ENCODE measurements at places on chromosomes 6 and 20.

DNA sequence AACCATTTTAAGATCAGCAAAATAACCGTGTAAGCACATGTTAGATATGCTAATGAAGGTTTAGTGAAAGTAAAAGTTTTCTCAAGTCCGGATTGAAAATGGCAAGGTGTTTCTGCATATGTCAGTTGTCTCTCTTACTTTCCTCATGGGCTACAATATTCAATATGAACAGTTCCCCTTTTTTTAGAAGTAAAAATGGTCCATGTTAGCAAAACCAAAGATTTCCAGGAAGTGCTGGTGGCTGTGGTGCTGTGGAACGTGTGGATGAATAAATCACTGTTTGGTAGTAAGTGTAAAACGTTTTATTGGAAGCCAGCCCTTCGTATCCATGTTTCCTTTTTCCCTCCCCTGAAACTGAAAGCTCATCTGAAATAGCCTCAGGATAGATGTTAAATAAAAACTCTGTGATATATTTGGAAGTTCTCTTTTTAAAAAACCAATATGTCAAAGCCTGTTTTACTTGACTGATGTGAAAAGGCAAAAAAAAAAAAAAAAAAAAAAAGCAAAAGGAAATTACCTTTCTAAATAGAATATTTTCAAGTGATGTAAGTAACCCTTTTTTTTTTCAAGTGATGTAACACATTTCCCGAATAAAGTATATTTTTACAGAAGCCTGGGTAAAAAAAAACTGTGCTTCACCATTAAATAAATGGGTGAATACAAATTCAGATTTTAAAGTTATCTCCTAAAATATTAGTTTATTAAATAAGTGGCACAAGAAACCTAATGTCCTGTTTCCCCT is 41.9 kb downstream of the PLEKHG1 start:
- no peak for DNase-seq

GRCh38 chr6:8219352-8219943 is 117.1 kb upstream of the EEF1E1 start:
- no peak for DNase-seq

GRCh38 chr20:51772236-51772635 is 4.0 kb upstream of the ATP9A start:
- no peak for DNase-seq

DNA sequence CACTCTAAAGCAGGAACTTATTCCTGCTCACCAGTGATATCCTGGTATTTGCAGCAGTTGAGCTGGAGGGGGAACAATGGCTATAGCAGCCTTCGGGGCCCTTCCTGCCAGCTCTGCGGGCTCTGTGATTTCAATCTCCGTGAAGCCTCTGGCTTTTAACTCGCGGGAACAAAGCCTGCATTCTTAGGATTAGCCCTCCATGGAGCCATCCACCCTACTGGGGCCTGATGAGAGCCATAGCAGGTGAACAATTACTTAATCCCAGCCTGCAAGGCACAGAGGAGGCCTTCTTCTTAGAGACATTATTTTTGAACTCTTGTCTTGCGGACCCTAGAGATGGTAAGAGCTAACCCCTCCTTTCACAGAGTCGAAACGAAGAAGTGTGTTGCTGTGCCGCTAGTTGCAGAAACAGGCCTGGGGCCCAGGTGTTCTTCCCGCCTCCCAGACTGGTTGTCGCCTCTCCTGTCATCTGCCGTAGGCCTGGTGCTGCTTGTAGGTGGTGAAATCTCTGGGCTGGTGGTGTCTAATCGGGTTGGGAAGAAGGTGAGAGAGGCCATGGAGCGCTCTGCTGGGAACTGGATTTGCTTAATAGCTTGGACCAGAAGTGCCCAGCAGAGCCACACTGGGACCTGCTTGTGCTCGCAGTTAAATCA is 9.7 kb downstream of the GHRH start:
- DNase-seq = no peak

GRCh38 chr6:3678946-3679345 is 72.6 kb downstream of the PXDC1 start:
- DNase-seq = no peak

DNA sequence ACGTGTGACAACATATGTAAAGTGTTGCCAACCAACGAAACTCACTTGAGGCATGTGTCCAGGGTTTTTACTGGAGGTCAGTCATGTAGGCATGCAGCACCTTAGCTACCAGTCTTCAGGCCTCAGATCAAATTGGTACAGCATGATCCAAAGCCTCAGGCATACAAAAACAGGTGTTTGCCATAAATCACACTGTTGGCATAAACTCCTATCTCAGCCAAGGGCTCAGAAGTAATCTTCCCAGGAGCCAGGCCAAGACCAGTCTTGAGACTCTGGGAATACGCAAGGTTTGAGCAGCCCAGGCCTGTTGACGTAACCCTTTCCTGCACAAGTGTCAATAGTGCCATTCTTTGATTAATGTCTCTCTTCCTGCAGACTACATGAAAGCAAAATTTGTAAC is 163.5 kb downstream of the PRL start:
- no peak for DNase-seq

Data from NCI-H2081 treated with DMSO at 0.1 percent for 48 hours (cell line).